Putamen (tissue), 1 donor: ENCODE measurements at places on chromosomes 3 and 15.

DNA sequence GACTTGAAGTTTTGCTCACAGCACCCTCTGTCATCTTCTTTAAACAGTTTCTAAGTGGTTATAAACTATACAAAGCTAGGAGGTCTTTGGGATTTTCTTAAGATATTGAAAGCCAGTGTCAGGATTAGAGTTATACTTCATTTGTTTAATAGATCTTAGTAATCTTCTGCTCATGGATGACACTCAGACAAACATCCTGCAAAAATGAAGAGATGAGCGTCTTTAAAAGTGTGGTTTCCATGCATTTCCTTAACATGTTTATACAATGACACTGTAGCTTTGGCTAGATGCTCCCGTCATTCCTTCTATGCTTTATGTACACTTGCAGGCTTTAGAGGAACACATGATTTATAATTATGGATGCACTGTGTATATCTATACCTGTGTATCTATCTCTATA is 182.2 kb downstream of the NAALADL2 start:
- DNase-seq, result no peak

DNA sequence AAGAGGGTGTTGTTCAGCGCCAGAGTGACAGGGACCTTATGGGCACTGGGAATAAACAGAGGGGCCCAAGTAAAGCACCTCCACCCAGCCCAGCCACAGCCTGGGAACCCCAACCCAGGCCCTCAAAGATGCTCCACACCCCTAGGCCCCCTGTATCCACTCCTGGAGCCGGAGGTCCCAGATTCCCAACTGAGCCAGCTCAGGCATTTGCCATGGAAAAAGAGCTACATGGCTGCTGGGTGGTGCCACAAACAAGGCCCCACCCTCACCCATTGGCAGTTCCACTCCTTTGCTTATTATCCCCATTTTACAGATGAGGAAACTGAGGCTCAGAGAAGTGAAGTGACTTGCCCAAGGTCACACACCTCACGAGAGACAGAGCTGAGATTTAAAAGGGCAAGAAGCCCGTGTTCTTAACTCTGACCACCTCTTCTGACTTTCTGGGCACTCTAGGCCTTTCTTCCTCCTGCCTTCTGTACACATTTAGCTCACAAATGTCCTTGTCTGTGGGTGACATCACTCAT is 16.9 kb downstream of the ANPEP start:
- no peak for DNase-seq

GRCh38 chr3:125079675-125080045 is 23.9 kb upstream of the HEG1 start:
- no peak for DNase-seq

- no peak for DNase-seq
Observed at GRCh38 chr3:12175844-12176453, 17.2 kb upstream of the TIMP4 start.

DNA sequence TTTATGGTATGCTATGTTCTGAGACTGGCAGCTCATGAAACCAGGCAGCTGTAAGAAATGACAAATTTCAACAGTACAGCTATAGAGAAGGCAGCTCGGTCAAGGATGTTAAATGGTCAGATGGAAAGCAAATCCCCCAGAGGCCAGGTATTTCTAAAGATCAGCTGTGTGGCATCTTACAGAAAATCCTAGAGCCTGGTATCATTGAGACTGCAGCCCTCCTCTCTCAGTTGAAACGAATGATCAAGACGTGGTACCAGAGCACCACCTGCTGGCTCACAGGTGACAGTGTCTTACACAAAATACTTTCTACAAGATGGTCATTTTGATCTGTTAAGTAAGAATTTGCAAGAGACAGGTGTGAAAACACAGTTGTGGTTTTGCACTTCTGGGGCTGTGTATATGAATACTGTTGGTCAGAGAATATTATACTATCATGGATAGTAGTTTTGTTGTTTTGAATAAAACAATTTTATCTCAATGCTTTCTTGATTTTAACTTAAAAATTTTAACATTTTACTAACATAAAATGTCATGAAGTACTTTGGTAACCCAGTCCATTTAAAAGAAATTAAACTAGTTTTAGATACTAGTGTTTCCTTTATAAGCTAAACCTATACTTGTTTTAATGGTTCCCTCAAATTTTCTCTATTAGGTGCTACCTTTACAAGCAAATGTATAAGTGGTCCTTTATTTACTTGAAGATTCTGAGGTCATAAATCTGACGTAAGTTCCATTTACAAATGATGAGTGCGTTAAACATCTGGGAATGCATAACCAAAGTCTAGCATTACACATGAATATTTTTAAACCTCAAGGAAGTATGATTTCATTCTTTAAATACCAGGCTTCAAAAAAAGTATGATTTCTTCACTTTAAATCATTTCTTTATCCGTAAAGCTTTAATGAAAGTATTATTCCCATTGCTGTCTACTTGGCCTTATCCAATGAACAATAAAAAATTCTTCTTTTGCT is 121.8 kb downstream of the PDZRN3 start:
- peak; percentile 58 for DNase-seq
